ENCODE measurements at places on chromosomes 5 and 9.

GRCh38 chr5:142941245-142941644 is 171.1 kb downstream of the ARHGAP26 start:
- no peak for DNase-seq

DNA sequence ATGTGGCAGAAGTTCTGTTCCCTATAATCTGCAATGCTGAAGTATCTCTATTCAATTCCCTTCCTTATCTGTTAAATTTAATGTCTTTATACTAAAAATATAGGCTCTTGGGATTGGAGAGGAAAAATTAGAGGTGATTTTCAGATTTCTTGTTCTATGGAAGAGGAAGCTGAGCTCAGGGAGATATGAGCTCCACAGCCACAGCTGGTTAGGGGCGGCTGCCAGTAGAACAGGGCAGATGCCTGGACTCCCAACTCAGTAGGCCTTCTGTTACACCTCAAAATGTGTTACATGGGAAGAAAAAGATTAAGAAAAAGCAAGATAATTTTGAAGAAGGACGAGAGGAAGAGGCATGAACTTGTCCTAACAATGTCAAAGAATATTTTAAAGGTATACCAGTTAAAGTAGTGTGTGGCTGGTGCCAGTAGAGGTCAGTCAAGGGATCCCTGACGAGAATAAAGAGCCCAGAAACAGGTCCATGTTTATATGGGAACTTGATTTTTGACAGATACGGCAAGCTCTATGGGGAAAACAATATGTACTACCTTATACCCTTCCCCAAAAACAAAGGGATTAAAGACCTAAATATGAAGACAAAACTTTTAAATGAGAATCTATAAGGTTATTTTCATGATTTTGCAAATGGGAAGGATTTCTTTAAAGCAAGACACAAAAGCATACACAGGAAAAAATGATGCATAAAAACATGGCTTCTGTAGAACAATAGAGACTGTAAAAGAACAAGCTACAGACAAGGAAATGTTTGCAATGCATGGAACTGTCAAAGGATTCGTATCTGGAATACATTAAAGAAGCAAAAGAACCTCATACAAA is 28.7 kb downstream of the DNAJC21 start:
- no peak for DNase-seq

GRCh38 chr9:103225702-103226646 is 230.8 kb downstream of the CYLC2 start:
- no peak for DNase-seq

GRCh38 chr5:139419226-139420192 is 15.6 kb upstream of the SPATA24 start:
- DNase-seq: no peak

GRCh38 chr9:125161284-125161918 is 18.1 kb upstream of the SCAI start:
- DNase-seq: no peak

DNA sequence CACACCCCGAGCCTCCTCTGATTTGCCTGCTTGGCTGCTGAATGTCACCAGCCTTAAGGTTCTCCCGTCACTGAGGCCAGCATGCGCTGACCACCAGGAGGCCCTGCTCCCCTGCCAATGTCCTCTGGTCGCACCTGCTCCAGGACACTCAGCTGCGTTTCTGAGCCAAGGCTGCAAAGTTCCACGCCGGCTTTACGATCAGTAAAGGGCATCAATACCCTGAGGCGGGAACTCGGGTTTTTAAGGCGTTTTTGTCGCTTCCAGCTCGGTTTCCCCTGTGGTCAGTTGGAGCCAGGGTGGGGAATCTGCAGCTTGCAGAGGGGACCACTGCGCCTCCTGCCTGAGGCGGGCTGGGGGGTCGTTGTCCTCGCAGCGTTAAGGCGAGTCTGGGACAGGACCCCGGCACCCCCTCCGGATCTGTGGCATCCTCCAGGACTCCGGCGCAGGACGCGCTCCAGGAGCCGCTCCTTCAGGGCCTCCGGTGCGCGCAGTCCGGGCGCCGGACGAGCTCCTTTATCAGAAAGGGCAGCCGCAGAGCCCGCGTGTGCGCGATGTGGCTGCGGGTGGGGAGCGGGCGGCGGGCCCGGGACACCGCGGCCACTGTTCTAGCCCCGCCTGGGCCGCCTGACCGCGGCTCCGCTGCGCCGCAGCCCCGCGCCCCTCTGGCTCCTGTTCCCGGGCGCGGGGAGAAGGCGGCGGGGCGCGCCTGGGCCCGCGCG is 24.1 kb upstream of the FLT4 start:
- no peak for DNase-seq

GRCh38 chr5:61346511-61346910 is 14.5 kb downstream of the ZSWIM6 start:
- no peak for DNase-seq

- no peak for DNase-seq
Observed at GRCh38 chr5:10625700-10626472, 62.0 kb downstream of the ANKRD33B start.

DNA sequence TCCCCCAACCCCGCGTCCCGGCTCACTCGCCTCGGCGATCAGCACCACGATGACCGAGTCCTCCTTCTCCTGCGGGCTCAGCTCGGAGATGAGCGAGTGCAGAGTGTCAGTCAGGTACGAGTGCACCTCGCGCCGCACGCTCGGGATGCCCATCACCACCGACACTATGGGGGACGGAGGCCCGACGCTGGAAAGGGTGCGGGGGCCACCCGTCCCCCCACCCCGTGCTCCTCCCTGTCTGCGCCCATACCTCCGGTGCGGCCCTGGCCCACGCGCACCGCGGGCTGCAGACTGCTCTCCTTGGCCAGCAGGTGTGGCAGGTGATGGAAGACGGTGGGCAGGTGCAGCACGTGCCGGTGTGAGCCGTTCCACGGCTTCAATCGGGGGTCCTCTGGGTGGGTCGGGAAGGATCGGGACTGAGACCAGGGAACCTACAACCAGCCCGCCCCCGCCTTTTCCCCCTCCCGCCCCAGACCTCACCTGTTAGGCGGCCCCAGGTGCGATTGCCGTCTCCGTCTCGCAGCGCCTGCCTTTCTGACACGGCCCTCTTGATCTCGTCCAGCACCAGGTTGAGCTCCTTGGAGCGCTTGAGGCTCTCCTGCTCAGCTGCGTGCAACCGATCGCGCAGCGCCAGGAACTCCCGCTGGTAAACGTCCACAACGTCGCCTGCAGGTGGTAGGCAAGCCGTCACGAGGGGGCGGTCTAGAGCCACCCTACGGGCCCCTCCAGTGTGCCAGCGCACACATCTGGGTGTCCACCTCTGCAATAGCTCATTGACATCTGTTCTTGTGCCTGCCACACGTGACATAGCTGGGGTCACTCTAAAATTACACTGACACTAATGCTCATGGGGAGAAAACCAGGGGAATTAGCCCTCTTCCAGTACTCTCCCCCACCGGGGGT is 5.1 kb downstream of the MGAT4B start:
- DNase-seq: no peak

DNA sequence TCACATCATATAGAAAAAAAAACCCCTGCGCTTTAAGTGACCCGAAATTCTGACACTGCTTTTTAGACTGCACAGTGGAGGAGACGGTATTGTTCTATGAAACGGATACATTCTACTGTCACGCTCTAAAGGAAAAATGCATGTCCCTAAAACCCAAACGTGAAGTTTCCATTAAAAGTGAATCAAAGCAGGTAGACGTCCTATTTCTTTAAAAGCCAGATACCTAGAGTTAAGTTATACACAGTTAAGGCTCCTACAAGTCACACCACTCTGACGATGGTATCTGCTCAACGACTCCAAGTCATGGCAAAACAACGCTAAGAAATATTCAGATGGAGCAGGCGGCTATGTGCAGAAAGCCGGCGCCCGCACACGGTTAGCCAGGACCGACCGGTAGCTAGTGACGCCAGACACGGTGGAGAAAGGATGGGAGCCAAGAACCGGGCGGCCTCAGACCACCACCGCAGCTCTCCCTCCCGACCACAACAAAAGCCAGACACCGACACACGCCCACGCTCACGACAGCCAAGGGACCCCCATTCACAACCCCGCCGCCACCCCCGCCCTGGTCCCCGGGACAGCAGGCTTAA is 734 bp downstream of the SKP1 start:
- DNase-seq: no peak

GRCh38 chr5:102760815-102761214 is 5.7 kb downstream of the PAM start:
- DNase-seq: no peak

DNA sequence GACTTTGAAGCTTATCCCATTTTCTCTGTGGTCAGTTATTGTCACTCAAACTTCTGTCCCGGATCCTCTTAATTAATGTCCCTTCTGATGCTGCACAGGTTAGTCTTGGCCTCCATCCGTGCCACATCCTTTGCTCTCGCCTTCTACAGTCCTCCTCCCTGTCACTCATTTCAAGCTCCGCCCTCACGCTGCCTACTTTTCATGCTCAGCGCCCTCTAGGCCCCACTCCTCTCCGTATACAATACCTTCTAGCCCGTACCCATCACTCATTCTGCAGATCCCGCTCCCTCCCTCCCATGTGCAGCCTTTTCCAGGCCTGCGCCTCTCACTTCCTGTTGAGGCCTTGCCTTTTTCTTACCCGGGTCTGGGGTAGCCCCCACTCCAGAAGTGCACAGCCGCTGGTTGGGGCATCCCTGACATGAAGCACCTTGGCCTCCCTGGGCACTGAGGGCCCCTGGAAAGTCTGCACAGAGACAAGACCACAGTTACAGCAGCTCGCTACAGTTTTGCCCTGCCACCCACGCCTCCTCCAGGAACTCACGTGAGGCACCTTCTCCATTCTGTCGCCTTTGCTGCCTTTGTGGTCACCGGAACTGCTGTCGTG is 88.5 kb upstream of the SLC25A48 start:
- DNase-seq: no peak

DNA sequence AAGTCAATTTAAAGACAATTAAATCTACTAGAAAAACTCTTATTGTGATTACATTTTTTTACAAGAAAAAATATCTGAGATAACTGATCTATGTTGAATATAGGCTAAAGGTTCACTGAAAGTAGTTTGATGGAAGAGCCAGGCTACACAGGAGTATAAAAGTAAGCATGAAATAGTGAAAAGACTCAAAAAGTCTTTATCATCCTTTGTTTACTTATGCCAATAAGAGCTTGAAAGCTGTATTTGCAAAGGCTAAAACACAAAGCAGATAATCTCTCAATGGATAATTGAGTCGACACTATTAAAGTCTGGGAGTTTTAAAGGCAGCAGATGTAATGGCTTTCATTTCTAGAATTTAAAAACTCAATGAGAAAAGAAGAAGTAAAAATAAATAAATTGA is 42.0 kb downstream of the SSBP2 start:
- DNase-seq: no peak

- no peak for DNase-seq
Observed at GRCh38 chr5:124007675-124008398, 495.9 kb downstream of the CSNK1G3 start.

- DNase-seq: no peak
Observed at GRCh38 chr5:18216016-18216415, 581.8 kb downstream of the TAF11L14 start.

GRCh38 chr5:42781584-42781983 is 25.0 kb downstream of the CCDC152 start:
- no peak for DNase-seq

DNA sequence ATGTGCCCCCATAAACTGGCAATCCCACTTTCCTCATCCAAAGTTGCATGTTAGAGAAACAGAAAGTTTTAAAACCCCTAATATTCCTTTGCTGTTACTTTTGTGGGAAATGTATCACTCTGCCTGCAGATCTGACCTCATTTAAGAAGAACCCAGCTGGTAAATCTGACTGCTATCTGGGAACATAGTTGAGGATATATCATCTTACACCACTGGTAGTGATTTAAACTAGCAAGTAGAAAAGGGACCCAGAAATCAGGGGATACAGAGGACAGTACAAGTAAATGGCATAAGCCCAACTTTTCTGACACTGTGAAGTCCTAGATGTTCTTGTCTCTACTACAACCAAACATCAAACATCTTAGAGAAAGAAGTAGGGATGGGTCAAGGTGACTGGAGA is 1060.5 kb upstream of the DMAC1 start:
- DNase-seq: no peak

DNA sequence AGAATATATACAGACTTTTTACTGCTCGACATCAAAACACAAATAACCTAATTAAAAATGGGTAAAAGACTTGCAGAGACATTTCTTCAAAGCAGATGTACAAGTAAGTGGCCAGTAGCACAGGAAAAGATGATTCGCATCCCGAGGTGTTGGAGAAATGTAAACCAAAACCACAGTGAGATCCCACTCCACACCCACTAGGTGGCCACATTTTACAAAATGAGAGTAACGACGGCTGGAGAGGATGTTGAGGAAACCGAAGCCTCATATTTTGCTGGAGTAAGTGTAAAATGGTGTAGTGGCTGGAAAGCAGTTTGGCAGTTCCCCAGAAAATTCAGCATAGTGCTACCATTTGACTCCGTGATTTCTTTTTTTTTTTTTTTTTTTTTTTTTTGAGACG is 21.3 kb upstream of the GBGT1 start:
- no peak for DNase-seq

DNA sequence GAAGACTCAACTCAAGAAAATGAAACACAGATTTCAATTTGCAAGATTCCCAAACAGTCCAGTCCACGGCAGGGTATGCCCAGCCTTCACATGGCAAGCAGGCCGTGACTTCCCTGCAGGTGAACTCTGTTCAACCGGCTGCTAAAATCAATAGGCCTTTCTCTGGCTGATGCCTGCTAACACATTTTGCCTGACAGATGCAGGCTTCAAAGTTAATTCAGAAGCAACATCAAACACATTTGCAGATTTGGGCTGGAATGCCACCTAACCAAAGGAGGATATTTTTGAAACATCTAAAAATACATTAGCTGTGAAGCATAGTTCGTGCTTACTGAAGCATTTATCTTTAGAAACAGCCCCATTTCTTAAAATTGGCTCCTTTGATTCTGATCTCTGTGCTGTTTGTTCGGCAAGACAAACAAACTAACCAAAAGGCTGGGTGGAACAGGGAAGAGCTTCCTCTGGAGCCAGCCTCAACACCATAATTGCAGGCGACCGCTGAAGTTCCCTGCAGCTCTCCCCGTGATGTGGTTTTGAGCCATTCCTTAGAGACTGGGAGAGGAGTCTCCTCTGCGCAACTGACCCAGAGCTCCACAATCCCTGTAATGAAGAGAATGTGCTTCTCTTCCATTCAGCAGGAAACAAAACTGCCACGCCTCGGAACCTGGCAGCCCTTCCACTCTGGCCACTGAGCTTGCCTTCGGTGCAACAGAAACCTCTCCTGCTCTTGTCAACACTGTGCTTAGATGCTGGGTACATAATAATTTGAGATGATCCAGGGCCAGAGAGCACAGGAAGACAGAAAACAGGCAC is 126.5 kb downstream of the MYO10 start:
- DNase-seq: no peak

GRCh38 chr5:140023611-140024191 is 19.4 kb downstream of the NRG2 start:
- no peak for DNase-seq

GRCh38 chr5:32280656-32281081 is 32.1 kb downstream of the MTMR12 start:
- DNase-seq: no peak

DNA sequence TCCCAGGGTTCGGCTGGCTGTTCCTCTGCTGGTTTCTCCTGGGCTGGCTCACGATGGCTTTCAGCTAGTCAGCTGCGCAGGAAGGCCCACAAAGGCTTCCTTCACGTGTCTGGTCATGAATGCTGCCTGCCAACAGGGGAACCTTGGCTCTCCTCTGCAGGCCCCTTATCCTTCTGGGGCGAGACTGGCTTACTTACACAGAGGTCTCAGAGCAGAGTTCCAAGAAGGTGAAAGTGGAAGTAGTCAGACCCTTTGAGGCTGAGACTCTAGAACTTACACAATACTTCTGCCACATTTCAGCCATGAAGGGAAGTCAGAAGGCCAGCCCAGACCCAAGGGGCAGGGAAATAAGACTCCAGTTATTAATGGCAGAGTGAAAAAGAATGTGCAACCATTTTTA is 99.5 kb downstream of the LHFPL2 start:
- DNase-seq: no peak

Measured in cortex of kidney (tissue), 1 donor.